ENCODE measurements at places on chromosomes 7 and 10.

- DNase-seq: no peak
These were observed 91.4 kb upstream of the CYP26C1 start for GRCh38 chr10:92969151-92969550.

DNA sequence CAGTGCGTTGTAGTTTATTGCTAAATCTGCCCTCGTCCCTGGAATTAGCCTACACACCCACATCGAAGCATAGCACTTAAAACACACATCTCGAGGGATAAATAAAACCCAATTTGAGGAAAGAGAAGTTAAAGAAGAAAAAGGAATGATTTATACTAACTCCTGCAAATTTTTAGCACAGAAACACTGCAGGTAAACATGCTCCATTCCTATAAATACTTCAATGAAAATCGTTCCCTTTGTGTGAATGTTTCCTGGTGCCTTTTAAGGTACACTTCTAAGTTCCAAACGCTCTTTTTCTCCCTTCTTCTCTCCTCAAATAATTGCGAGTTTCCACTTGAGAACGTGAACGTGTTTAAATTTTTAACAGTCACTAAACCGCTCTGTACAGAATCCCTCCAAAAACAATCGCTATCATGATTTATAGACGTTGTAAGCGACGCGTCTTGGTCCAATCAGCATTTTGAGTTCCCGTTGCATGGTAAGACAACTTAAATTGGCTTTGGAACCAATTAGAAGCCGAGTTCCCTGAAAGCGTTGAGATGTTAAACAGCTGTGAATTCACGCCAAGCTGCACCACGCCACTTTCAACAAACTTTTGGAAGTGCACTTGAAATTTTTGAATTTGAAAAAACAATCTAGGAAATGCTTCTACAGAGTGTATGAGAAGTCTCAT, 12.5 kb upstream of the EBLN1 start:
- no peak for DNase-seq

GRCh38 chr7:2159176-2159520, 73.6 kb downstream of the MAD1L1 start:
- DNase-seq: no peak

- DNase-seq: no peak
These were observed 51.5 kb downstream of the ZNRF2 start for GRCh38 chr7:30335763-30336487.

DNA sequence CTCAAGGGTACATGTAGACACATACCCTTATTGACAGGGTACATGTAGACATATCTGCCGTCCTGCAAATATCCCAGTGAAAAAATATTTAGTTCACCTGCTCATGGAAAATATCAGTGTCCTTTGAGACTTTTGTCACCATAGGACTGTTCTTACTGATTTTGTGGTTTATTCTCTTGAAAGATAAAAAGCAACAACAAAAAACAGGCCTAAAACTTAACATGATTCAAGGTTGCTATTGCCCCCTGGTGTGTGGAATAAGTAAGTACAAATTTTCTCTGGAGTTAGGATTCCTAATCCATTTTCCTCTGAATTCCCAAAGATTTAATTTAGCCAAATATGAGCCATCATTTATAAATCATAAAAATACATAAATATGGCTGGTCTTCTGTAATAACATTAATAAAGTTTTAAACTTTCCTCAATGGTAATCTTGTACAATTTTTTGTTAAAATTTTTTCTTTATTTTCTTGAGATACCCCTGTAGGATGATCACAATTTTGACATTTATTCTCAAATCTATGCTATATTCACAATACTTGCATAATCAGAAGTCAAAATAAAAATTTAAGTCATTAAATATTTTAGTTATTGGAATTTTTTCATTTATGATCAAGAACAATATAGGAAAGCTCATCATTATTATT, 741.4 kb upstream of the POT1 start:
- no peak for DNase-seq

DNA sequence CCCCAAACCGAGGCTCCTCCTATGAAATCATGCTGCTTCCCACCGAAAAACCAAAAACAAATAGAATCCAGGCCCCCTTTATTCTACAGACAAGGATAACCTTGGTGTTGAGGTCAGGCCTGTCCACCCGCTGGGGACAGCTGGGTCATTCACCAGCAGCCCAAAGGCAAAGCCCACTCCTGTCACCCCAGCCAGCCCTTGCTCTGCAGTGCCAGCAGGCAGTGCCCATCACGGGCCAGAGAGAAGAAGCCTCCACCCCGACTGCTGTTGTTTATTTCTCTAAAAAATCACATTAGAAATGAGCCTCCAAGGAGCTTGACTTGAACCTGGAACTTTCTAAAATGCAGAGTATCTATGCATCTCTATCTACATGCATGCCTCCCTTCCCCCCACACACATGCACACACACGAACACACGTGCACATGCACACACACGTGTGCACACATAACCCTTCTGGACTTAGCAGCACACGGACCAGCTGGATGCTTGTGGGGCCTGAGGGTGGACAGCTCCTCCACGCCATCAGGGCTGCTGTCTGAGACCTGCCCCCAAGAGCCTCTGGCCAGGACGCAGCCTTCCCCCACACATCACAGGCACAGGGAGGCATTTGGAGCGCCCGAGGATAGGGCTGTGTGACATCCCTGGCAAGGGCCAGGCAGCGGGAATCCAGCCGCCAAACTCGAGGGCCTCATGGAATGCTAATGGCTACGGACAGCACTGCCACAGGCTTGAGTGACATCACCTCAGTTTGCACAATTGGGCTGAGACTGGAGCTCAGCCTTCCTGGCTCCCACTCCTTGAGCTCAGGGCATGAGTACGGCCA, 22.8 kb downstream of the PRKAG2 start:
- no peak for DNase-seq

DNA sequence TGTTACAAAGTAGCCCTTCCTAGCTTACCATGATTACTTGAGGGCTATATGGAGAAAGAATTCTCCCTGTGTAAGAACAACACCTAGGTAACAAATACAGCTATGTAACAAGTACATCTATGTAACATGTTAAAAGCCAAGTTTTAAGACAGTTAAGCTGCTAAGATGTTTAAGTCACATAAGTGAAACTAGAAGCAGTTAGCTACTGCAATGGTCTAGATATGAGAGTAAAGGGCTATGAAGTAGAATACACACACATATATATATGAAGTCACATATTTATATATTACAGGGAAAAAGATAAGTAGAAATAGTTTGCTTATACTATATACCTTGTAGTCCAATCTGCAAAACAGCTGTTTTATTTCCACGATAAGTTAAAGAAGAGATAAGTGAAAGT, 14.4 kb downstream of the POT1 start:
- DNase-seq: no peak

GRCh38 chr7:37323966-37324365, 124.7 kb downstream of the ELMO1 start:
- no peak for DNase-seq

DNA sequence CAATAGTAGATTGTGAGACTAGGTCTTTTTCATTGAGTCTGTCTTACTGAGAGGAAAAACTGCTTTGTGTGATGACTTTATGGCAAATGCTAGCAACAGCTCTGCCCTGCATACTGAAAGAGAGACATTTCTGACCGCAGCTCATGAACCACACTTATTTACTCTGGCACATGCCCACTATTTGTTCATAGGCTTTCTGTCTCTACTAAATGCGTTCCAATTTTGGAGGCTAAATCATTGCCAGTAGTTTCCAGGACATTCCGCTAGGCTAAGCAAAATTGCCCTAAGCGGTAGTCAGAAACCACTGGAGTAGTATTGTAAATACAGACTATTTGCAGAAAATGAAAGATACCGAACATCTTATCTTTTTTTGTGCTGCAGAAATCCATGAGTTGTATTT, 55.6 kb upstream of the DLX6 start:
- DNase-seq: no peak

DNA sequence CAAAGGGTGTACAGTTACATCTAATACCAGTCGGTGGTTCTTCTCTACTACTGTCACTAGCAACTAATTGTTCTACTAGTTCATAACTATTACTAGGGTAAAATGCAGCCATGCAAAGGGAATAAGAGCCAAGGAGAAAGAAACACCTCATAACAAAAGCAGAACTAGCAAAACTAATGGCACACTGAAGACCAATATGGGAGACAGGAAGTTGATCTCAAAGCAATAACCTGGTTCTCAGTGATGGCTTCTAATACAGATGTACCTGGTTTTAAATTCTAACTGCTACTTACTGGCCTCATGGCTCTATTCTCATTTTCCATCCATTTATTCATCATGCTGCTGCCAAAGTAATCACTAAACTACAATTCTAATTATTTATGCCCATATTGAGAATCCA, 170.3 kb downstream of the SEMA3E start:
- DNase-seq: no peak

- DNase-seq: no peak
These were observed 256.9 kb downstream of the KCNMA1 start for GRCh38 chr10:77380723-77381122.

GRCh38 chr10:86535132-86535882, 13.7 kb upstream of the WAPL start:
- DNase-seq: no peak

DNA sequence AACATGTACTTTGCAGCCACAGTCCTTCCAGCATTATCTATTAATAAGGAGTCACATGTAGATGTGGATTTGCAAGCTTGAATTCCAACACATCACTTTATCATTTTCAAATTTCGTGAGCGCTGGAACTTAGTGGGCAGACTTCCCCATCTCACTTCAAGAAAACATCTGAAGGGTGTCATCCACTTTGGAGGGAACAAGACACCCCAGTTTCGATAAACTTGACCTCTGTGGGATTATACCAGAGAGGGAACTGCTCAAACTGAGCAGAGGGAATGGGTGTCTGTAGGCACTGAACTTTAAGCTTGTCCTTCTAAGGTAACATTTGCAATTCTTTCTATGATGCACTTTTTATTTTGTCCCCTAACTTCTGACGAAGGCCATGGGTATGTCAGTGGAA, 27.5 kb downstream of the ADRB1 start:
- no peak for DNase-seq

GRCh38 chr7:159117366-159118196, 27.1 kb downstream of the VIPR2 start:
- no peak for DNase-seq

DNA sequence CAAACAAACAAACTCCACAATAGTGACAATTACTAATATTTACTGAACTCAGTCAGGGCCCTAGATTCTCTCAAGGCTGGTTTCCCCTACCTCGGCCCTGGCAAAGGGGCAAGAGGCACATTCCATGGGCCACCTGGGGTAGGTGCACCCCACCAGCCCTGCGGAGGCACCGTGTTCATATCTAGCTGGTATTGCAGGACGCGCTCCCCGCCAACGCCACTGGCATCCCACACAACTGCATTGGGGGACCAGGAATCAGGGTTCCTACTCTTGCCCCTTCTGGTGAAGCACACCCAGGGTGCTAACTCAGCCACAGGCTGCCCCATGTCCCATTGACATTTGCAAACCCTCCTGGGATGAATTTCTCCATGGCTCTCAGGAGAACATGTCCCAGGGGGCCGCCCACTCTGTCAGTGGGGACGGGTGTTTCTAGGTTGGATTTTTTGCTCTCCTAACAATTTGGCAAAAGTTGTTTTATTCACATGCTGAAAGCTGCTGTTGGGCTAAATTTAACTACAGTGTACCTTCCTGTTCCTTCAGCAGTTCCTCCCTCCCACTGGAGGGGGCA, 76.7 kb downstream of the ZRANB1 start:
- no peak for DNase-seq

GRCh38 chr7:14937581-14937980, 35.0 kb upstream of the DGKB start:
- DNase-seq: no peak

GRCh38 chr10:112769611-112770370, 180.3 kb upstream of the TCF7L2 start:
- DNase-seq: no peak

DNA sequence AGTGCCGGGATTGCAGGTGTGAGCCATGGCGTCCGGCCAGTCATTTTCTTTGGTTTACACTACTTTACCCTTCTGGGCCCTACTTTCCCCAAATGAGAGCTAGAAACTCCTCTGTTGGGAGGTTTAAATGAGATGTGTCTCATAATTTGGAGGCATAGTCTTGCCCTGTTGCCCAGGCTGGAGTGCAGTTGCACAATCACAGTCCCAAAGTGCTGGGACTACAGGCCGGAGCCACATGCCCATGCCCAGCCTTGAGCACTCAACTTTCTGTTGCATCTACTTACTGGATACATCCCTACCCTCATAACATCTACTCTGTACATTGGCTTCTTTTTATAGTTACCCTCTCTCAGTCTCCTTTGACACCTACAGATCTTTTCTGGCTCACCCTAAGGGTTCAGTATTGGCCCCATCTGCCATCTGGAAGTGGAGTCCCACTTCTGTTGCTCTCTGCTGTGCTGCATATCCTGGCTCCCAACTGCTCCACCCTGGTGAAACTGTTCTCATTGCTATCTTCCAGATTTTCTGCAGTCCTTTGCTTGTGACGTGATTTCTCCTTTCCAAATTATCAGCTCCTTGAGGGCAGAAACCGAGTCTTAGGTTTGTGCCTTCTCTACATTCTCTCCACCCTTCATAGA, 8.4 kb downstream of the EIF4H start:
- no peak for DNase-seq

GRCh38 chr10:45373576-45374349, at the start of gene ALOX5:
ALOX5 (plus strand) TSS chr10:45374216; CDS start chr10:45374280, 64 bp downstream.
- DNase-seq: no peak

GRCh38 chr7:143884969-143885559, 16.9 kb downstream of the TCAF1 start:
- DNase-seq: no peak

- DNase-seq: no peak
These were observed 717.8 kb downstream of the LRMDA start for GRCh38 chr10:76149182-76149581.

- no peak for DNase-seq
These were observed 115.5 kb upstream of the STK17A start for GRCh38 chr7:43467406-43467805.

- DNase-seq: no peak
These were observed 4.6 kb downstream of the GNAI1 start for GRCh38 chr7:80139236-80139635.

DNA sequence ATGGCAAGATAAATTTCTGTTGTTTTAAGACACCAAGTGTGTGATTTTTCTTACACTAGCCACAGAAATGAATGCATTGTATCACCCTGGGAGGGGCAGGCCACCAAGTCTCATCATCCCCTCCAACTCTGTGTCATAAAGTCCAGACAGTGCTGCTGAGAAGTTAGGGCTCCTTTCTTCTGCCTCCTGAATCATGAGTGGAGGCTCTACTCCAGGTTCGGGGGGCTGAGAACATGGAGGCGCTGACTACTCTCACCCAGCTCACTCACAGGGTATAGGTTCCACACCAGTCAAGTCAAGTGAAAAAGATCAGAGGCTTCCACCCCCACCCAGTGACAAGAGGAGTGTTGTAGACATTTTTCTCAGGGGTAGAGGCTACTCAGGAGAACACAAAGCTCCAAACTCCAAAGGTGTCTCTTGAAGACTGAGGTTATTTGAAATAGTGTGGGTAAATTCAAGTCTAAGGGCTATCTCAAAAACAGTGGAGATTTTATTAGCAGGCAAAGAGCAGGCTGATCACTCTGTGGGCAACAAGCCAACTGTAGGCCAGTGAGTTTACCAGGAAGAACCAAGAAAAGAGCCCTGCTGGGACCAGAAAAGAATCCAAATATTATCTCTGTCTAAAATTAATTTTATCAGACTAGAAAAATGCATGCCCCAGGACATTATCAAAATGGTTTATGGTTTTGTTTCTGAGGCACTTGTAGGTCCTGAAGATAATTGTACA, 118.6 kb upstream of the RET start:
- no peak for DNase-seq

GRCh38 chr7:107856806-107857540, 34.0 kb upstream of the DLD start:
- DNase-seq: no peak
